ENCODE measurements at places on chromosomes 13 and 19.

DNA sequence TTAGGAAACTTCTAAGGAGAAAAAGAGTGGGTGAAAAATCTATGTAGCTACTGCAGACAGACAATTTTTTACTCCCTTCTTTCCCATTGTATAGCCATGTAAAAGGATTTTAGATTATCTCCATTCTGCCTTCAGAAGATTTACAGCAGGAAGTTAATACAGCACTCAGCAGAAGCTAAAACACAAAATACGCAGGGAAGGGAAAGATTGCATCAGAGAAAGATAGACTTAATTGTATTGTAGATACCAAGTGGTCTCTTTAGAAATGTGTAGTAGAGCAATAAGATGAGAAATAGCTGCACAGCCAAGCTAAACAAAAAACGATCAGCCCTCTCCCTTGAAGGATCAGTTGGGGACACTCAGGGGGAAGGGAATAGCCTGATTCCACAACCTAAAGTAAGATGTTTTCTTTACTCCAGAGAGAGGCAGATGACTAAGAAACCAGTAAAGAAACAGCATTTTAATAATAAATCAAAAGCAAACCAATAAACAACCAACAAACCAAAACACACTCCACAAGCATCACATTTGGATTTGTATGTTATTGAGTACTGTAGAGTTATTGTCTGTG is 236.7 kb upstream of the SLITRK1 start:
- no peak for DNase-seq

DNA sequence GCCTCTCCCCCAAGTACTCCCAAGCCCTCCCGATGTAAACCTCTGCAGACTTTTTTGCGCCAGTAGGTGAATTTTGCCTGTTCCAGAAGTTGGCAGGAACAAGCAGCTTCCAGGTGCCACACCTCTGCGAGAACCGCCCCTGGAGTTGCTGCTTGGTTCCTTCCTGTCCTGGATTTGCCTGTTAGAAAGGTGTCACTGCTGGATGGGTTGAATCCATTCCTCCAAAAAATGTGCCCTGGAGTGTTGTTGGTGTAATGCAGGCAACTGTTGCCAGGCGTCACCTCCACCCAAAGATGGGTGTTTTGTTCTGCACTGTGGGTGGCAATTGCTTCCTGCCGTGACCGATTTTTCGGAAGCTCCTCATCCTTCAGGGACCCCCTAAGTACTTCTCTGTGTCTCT is 5.7 kb downstream of the PGPEP1 start:
- DNase-seq: peak; percentile 73

GRCh38 chr19:33688171-33688992 is 66.6 kb downstream of the CHST8 start:
- peak; percentile 64 for DNase-seq

DNA sequence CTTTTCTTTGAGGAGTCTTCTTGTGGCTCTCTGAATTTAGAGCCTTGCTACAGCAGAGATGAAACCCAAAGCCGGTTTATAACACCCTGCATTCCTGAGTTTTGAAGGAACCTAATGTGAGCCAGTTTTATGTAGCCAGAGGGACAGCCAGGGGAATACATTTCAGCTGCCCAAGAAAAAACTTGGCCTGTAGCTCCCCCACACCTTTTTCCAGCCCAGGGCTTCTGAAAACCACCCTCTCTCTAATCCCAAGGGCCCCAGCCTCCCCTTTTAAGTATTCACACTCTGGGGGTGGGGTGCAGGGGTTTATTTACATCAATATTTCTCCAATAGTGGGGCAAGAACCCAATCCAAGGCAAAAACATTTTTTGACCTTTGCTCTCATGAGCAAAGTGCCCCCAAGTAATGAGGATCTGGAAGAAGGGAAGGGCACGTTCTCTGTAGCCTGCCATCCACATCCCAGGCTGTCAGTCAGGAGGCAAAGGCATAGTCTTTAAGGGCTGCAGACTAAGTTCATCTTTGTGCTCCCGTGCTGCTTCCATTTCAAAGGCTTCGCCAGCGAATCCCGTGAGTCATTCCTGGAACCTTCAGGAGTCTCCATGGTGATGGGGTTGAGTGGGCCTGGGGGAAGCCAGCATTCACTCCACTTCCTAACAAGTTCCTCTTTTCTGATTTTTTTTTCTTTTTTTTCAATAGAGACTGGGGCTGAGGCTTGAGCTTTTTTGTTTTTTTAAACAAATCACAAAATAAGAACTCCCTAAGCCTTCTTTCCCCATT is 33.2 kb upstream of the MEDAG start:
- peak; percentile 78 for DNase-seq

- DNase-seq: peak; percentile 88
Measured at GRCh38 chr19:11191273-11191755, 6.0 kb downstream of the KANK2 start.

- DNase-seq: no peak
Measured at GRCh38 chr13:58048670-58049069, 417.1 kb downstream of the PCDH17 start.

GRCh38 chr13:73168226-73168952 is 109.6 kb downstream of the KLF5 start:
- no peak for DNase-seq

DNA sequence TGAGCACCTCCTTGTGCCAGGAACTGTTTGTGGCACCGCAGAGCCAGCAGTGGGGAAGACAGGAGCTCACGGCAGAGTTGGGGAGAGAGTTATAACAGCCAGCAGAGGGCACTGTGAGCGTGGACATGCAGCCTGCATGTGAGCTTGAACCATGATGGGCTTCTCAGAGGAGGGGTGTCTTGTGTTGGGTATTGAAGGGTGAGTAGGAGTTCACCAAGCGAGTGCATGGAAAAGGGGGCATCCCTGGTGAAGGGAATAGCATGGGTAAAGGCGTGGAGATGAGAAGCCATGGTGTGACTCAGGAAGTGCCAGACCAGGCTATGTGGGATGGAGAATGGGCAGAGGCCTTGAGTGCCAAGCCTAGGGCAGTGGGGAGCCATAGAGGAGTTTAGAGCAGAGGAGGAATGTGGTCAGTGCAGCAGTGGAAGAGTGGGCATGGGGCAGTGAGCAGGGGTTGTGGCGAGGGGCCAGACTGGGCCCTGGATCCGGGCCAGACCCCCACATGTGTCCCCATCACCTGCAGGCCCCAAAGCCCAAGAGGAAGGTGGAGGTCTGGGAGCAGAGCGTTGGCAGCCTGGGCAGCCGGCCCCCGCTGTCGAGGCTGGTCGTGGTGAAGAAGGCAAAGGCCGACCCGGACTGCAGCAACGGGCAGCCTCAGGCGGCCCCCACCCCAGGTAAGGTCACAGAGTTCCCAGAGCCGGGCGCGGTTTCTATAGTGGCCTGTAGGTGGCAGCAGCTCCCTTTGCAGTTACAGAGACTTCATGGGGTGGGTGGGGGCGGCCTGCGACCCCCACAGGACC is 11.8 kb upstream of the SHD start:
- DNase-seq: peak; percentile 97

DNA sequence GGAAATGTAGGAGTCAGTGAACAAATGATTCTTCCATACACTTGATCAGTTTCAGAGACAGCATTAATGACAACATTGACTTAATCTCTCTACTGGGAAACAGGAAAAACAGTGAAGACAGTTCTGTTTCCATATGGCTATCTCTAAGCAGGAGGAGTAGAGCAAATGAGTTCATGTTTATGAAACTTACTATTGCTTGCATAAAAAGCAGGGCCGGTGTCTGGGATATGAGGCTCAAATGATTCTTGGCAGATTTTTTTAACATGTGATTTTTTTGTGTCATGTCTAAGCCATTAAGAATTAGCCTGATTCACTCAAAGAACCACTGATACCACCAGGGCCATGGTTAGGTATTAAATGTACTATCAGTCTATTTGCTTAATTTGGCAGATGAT is 141.9 kb downstream of the SLC7A1 start:
- DNase-seq: no peak

All from H7 (cell line).